ENCODE measurements at places on chromosomes 5 and 9.

DNA sequence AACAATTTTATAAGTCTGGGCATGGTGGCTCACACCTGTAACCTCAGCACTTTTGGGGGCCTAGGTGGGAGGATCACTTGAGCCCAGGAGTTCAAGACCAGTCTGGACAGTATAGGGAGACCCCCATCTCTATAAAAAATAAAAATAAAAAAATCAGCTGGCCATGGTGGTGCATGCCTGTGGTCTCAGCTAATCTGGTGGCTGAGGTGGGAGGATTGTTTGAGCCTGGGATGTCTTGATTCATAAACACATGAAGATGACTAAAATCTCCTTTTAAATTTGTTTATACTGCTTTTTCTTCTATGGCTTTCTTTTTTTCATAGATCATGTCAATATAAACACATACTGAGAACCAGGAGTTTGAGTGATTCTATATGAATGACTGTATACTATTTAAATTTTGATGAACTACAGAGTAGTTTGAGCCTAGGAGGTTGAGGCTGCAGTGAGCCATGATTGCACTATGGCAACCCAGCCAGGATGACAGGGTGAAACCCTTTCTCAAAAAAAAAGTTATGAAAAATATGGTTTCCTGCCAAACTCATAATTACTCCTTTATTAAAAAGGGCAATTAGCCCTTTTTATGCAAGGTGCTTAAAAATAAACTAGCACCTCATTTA is 14.2 kb downstream of the RIC1 start:
- DNase-seq, result no peak

DNA sequence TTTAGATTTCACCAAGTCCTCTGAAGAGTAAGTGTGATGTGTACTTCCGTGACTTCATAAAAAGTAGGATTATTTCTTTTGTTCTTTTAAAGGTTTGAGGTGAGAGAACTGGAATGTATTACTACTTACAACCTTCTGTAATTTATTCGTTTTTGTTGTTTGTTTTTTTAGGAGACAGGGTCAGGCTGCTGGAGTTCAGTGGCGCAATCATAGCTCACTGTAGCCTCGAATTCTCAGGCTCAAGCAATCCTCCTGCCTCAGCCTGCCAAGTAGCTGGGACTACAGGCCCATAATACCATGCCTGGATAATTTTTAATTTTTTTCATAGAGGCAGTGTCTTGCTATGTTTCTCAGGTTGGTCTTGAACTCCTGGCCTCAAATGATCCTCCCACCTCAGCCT is 68.3 kb upstream of the RETREG1 start:
- DNase-seq, result no peak

DNA sequence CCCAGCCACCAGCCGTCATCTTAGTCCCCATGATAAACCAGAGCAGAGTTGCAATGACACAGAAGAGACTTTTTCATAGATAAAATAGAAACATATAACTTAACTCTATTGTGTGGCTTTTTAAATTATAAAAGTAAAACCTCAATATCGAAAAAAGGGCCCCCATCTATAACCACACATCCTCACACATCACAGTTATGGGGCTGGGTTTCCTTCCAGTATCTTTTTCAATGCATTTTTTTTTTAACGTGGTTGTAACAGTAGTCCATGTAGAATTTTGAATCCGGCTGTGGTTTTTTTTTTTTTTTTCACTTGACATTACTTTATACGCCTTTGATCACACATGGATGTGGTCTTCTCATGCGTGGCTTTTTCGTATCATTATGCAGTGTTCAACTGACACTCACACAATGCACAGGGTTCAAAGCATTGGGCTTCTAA is 77.4 kb downstream of the CFAP77 start:
- no peak for DNase-seq

DNA sequence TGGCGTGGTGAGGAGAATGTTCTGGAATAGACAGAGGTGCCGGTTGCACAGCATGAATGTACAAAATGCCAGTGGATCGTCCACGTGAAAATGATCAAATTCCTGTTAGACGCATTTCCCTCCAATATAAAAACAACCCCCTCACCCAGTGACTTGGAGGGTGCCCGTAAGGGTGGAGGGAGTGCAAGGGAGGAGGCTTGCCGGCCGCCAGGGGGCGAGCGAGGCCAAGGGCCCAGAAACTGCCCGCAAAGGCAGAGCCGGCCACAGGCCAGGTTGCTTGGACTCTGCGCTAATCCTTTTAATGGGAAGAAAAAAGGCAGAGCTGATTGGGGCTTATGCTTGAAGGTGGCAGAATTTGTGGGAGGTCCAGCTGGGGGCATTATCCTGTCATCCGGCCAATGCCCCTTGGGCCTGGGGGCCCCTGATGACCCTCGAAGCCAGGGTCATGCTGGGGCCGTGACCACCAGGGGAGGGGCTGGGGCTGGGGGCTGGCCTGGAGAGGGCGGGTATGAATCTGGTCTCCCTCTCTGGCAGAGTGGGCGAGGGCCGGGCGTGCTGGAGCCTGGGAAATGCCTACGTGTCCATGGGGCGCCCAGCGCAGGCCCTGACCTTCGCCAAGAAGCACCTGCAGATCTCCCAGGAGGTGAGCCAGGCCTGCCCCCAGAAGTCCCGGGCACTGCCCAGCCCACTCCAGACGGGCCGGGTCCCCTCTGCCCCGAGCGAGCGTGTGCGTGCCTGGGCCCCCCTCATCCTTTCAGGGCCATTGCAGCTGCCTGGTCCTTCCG is 12.0 kb downstream of the GPSM1 start:
- no peak for DNase-seq

DNA sequence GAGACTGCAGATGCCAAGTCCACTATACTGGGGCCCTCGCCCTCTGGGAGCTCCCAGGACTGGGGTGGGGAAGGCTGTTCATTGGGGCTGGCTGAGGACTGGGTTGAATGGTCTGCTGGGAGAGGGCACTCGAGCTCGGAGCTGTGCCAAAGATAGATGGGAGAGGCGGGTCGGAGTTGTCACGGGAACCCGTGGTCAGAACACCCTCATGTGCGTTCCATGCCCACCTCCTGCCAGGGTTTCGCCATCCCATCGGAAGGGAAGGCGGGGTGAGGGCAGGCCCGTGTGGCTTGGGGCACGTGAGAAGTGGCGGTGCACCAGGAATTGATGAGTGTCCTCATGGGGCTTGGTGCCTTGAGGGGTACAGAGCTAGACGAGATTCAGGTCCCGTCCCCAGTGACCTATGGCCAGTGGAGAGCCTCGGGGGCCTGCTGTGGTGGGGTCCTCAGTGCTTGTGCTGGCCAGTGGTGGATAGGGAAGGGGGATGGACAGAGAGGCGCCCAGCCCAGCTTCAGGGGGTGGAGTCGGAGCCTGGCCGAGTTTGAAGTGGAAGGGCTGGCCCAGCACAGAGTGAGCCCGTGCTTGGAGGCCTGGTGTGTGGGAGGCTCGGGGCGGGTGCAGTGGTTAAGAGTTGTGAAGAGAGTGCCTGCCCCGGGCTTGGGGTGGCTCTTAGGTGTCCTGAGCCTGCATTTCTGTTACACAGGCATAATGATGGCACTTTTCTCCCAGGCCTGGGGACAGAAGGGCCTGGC is 4.3 kb downstream of the CACFD1 start:
- no peak for DNase-seq

DNA sequence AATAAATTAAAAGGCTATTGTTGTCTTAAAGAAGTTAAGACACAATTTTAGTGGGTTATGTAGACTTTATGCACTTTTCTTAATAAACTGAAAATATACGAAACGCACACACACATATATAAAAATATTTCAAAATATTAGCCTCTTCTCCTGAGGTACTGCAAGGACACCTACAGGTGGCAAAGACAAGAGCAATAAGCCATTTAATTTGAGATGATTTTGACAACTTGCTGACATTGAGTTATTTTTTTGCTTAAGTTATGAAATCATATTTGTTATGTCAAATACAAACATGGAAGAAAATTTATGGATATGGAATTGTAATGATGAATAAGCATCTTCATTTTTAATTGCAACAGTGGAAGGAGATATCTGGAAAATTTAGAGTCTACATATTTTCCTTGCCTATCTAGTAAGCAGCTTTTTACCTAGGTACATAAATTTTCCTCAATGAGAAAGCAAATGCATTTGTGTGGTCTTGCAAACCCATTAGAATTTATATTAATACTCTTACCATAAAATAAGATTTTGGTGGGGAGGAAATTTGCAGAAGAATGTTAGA is 301.6 kb downstream of the ISL1 start:
- DNase-seq, result no peak

GRCh38 chr5:95238560-95239325 is 46.2 kb downstream of the MCTP1 start:
- DNase-seq, result no peak

- no peak for DNase-seq
These were observed 439.9 kb upstream of the CHD1 start for GRCh38 chr5:99368726-99369125.

GRCh38 chr5:32020271-32020670 is 153.8 kb downstream of the GOLPH3 start:
- DNase-seq, result no peak

All from activated CD4-positive, CD25-positive, alpha-beta regulatory T cell treated with anti-CD3 and anti-CD28 coated beads, Interleukin-2, amount 50 U/mL, for 16 hours (primary cell).